Stimulated activated CD4-positive, alpha-beta T cell treated with anti-CD3 and anti-CD28 coated beads, Interleukin-1b, Interleukin-23, amount 100 ng/mL, for 1 hour (primary cell): ENCODE measurements at places on chromosomes 2 and 18.

GRCh38 chr2:198040835-198041234 is 236.4 kb downstream of the PLCL1 start:
- no peak for DNase-seq

DNA sequence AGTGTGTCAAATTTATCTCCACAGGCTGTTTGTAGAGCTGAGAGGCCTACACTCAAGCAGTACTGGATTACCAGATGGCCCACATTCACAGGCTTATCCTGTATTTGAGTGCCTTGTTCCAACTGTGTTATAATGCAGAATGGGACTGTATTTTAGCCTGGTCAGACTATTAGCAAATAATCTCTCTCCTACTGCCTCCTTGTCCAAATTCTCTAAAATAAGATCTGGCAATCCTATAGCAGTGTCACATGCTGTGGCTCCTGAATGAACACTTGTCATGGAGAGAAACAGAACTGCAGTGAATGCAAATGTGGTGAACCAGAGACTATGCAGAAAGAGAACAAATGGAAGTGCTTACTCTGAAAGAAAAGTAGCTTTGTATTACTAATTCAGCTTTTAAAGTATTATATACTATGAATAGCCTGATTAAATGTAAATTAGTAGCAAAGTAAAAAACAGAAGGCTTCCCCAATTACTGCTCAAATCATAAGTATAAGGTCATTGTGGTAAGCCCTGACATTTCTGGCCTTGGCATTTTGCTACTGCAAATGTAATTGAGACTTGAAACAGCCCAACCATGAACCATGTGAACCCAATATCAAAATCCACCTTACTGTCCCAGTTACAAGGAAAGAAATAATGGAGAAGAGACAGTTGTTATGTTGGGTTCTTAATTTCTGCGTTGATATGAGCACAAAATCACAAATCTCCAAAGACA is 80.0 kb downstream of the MAP4K3 start:
- DNase-seq = no peak

GRCh38 chr18:2952605-2953004 is 60.3 kb downstream of the LPIN2 start:
- DNase-seq = no peak

DNA sequence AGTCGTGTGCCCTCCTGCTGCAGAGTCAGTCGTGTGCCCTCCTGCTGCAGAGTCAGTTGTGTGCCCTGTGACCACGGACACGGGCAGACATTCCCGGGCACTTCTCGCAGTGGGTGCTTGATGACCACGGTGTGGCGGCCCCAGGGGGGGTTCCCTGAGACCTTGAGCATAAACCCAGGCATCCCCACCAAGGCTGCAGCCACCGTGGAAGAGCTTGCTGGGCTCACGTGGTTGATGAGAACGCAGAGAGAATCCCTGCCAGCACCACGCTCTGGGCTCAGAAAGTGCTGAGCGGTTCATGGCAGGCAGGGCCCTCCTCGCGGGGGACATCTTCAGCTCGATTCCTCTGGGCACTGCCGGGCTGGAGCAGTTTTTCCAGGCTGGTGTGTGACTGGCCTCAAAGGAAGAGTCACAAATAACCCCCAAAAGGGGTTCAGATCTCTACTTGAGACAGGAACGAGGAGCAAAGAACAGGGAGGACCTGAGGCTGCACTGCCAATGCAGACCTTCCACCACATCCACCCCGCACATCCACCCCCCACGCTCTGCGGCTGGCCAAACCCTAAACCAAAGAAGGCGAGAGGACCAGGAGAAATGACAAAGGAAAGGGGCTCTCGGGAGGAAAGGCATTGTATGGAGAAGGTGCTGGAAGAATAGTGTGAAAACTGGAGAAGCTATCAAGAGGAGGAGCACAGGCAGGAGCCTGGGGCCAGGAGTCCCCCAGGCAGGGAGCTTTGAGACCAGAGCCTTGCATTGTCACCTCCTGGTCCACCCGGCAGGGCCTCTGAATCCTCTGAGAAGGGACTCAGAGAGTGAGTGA is 8.4 kb upstream of the PER2 start:
- DNase-seq = no peak

GRCh38 chr2:237700512-237701032 is 73.2 kb downstream of the LRRFIP1 start:
- DNase-seq = peak; percentile 34

DNA sequence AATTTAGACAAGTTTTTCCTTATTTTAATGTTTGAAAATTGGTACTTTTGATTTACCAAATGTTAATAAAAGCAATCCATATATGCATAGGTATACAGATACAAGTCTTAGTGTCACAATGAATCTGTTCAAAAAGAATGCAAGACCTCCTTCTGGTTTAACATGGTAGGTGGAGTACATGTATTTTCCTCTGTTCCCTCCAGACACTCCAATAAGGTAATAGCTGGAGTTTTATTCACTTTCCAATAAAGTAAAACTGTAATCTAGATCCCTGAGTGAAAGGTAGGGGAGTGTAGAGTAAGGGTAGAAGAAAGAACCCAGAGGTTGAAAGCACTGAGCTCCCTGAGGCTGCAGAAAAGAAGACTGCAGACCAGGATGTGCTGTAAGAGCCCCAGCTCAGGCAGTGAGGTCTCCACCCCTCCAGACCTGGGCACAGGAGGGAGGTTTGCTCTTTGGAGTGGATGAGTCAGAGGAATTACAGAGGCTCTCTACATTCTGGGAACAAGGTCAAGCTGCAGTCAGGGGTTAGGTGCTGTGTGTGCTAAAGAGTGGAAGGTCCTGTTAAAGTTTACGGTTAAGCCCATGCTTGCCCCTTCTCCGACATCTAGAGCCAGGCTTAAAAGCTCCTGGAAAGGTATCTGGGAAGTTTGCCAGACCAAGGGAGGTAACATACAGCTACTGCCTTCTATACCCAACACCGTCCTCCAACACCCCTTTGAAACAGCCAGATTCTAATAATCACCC is 27.6 kb upstream of the STAT1 start:
- no peak for DNase-seq

DNA sequence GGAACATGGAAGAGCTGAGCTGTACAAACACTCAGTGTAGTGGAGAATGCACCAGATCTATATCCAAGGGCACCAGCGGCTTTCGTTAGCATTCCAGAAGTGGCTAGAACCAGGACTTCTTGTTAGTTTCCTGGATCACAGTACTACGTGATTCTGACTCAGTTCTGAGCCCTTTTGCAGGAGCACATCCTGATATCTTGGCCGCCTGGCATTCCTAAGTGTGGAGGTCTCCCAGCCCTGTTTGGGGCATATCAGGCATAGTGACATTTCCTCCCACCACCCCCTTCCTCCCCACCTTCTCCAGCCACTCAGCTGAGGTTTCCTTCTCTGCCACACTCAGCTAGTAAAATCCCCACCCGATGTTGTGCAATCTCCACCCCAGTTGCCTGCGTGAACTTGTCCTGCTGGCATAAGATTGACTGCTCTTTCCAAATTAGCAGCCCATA is 63.4 kb downstream of the BMP10 start:
- no peak for DNase-seq

DNA sequence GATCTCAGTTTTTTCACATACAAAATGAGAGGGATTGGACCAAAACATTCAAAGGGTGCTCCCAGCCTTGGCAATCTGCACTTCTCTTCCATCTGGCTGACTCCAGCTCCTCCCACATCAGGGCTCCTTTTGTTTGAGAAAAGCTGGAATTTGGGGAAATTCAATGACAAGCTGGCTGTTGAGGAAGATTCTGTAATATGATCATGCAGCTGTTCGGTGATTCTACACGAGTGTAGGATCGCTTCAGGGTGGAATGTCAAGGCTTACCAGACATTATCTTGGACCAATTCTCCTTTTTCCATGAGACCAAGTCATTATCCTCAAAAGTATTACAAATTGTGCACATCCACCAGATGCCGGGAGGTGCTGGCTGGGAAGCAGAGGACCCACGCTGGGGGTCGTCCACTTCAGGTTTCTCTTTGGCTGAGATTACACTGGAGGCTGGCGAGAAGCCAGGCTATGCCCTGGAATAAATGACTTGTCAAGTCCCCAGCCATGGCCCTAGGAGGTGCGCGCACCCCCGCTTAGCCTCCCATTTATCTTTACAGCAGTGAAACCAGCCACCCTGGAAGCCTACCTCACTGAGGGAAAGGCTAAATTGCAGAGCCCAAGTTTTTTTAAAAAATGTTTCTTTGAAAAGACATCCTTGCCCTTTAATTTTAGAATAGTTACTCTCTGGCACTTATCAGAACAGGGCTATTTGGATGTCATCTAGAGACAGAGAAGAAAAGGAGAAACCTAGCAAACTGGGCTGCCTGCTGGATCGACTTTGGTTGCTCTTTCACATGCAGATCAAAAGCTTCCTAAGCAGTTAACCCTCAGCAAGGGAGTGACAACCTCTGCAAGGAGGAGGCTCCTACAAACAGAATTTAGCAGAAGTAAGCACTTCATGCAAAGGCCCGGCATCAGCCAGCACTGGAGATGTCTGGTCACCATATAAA is 42.5 kb upstream of the LCLAT1 start:
- DNase-seq = no peak

DNA sequence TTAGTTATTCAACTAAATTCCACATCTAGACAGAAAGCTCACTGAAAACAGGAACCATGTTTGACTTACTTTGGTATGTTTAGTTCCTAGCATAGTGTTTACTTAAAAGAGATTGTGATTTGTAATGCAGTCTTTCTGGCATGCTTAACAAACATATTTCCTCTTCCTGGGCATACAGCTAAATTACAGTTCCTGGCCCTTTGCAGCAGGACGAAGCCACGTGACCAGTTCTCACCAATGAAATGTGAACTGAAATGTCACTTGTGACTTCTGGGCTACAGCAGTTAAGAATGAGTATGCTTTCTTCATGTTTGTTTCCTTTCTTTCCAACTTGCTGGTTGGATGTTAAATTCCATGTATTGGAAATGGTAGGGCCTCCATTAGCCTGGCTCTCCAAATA is 330.5 kb downstream of the FIGN start:
- no peak for DNase-seq

DNA sequence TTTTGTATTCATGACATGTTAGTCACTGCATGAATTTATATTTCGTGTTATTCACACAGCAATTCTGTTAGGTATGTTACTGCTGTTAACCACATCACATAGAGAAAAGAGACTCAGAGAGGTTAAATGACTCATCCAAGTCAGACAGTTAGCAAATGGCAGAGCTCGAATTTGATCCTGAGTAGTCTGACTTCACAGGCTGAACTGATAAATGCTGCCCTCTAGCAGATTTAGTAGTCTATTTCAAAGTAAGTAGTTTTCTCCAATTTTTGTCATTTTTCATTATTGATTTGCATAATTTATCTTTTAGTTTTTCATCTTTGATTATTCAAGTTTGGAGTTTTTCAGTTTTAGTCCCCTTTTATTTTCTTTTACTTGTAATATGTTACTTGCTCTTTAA is 58.3 kb downstream of the WDR7 start:
- no peak for DNase-seq

- DNase-seq = no peak
These were observed 30.3 kb downstream of the PROC start for GRCh38 chr2:127448526-127448925.

GRCh38 chr2:119491776-119492525 is 32.3 kb downstream of the SCTR start:
- no peak for DNase-seq

- no peak for DNase-seq
These were observed 8.1 kb downstream of the KYNU start for GRCh38 chr2:142885543-142885942.

DNA sequence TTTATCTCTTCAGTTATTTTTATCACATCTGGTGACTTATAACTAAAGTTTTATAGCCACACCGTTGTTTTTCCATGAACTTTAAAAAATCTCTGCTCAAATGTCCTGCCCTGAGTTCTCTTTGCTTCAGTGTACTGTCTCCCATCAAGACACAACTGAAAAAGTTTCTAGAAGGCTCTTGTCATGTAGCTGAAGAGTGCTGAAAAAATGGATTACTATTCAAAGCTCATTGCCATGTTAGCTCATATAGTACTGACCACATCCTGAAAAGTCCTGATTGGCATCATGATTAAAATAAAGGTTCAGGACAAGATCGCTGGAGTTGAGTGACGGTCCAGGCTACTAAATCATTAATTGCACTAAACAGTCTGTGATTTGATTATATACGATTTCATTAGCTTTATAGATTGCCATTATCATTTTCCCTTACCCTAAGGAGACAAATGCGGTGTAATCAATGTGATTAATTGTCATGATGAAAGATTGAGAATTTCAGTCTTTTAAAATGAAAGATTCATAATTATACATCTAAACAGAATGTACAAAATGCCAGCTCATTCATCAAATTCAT is 62.2 kb downstream of the MFSD6 start:
- no peak for DNase-seq

- DNase-seq = peak; percentile 2
These were observed 74.2 kb downstream of the VIT start for GRCh38 chr2:36770542-36771287.

DNA sequence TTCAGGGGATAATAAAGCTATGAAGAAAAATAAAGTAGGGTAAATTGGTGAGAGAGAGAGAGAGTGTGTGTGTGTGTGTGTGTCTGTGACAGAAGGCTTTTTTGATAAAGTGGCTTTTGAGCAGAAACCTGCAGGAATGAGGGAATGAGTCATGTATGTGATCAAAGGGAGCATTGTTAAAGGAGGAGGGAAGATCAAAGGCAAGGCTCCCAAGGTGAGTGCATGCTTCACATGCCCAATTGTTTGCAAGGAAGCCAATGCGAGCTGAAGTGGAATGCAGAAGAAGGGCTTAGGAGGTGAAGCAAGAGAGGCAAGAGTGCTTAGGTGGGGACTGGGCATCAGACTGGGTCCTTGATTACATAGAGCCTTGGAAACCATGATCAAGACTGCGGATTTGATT is 96.8 kb downstream of the DNAH6 start:
- no peak for DNase-seq

DNA sequence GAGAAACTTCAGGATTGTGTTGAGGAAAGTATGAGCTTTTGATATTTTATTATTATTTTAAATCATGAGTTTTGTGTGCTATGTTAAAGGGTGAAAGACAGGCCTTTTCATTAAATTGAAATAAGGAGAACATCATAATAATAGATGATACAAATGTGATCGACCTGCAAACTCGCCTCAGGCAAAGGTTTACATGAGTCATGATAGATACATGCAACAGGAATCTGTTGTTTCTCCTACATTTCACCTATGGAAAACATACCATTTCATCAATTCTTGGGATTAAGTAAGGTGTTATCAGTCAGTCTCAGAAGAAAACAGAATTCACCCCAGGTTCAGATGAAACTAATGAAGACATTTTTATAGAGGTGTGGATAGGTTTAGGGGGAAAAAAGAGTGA is 1992.5 kb upstream of the PIK3C3 start:
- no peak for DNase-seq

GRCh38 chr2:240089306-240089705 is 36.0 kb upstream of the OR6B3 start:
- no peak for DNase-seq

- DNase-seq = no peak
These were observed 10.6 kb downstream of the LDLRAD4 start for GRCh38 chr18:13229001-13229671.

DNA sequence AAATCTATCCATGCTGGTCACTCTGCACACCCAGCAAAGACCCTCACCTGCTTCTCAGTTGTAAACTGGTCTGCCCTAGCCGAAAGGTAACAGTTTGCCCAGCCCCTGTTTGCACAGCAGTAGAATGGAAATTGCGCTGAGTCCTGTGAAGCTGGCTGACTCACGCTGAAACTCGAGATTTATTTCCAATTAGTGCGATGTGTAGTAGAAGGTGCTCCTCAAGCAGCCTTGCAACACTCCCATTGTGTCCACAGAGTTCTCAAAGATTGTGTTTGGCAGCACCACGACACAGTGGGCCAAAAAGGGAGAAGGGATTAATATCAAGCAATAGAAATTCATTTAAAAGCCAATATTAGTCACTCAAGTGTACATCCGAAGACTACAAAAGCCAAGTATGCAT is 21.7 kb upstream of the APCDD1 start:
- DNase-seq = no peak
